GM04503 (cell line): ENCODE measurements at places on chromosomes 4 and X.

- no peak for DNase-seq
Measured at GRCh38 chr4:141851246-141851891, 215.0 kb downstream of the IL15 start.

- DNase-seq = no peak
Measured at GRCh38 chrX:13046141-13046855, 1.9 kb upstream of the FAM9C start.

GRCh38 chr4:133147921-133148689 is 989 bp upstream of the PCDH10 start:
- DNase-seq = no peak

DNA sequence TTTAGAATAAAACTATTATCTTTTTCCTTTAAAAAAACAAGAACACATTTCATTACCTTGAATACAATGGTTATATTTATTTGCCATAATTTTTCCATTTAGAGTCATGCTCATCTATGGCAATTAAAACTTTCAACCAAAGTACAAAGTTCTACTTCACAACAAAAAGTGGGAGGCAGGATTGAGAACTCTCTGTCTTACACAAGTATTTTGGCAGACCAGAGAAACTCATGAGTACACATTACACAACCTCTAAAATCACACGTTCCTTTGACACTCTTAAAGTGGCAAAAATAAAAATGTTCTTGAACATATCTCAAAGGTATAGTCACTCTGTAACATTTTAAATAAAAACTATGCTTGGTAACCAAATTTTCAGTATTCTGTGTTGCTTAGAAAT is 213.4 kb downstream of the IL15 start:
- DNase-seq = no peak

DNA sequence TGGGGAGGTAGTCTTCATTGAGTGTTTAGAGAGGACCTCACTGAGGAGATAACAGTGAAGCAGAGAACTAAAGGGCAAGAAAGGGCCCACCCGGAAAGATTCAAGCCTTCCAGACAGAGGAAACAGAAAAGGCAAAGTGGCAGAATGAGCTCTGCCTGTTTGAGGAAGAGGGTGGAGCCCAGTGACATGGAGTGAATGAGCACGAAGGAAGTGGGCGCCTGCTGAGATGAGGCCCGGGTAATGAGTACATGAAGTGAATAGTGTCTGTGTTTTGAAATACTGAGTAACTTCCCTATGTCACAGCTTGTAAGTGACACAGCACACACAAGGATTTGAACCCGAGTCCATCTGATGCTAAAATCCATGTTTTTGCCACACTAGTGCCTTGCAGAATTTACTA is 32.5 kb upstream of the TLR2 start:
- DNase-seq = no peak

DNA sequence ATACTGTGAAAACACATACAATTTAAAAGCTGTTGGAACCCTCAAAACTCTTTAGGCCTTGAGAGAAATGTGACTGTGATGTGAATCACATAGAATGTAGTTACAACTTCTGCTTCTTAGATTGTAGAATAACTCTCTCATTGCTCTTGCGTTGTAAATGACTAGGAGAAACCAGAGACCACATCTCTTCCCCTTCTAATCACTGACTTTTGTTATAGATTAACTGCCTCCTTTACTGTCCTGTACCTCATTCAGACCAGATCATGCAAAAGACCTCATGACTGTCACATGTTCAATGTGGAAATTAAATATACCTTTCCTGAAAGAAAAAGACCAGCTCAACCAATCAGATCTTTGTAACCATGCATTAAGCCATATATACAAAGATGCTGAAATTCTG is 43.2 kb upstream of the NEIL3 start:
- DNase-seq = no peak

- no peak for DNase-seq
Measured at GRCh38 chr4:1971456-1972200, 37.1 kb downstream of the NELFA start.

GRCh38 chr4:174669270-174669669 is 147.0 kb upstream of the HPGD start:
- DNase-seq = peak; percentile 87

DNA sequence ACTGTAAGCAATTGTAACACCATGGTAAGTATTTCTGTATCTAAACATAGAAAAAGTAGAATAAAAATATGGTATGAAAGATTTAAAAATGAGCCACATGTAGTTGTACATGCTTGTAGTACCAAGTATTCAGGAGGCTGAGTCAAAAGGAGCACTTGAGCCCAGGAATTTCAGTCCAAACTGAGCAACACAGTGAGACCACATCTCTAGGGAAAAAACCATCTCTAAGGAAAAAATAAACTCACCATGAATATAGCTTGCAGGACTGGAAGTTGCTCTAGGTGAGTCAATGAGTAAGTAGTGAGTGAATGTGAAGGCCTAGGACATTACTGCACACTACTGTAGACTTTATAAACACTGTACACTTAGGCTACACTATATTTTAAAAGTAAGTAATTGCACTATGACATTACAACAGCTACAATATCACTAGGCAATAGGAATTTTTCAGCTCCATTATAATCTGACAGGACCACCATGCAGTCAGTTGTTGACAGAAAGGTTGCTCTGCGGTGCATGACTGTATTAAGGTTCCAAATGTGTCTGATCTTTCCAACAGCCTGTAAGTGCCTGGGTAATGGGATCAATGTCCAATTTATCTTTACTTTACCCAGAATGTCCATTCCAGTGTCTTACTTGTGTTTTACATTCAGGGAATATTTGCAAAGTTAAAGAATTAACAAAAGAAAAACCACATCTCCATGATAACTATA is 28.9 kb upstream of the LRBA start:
- no peak for DNase-seq

DNA sequence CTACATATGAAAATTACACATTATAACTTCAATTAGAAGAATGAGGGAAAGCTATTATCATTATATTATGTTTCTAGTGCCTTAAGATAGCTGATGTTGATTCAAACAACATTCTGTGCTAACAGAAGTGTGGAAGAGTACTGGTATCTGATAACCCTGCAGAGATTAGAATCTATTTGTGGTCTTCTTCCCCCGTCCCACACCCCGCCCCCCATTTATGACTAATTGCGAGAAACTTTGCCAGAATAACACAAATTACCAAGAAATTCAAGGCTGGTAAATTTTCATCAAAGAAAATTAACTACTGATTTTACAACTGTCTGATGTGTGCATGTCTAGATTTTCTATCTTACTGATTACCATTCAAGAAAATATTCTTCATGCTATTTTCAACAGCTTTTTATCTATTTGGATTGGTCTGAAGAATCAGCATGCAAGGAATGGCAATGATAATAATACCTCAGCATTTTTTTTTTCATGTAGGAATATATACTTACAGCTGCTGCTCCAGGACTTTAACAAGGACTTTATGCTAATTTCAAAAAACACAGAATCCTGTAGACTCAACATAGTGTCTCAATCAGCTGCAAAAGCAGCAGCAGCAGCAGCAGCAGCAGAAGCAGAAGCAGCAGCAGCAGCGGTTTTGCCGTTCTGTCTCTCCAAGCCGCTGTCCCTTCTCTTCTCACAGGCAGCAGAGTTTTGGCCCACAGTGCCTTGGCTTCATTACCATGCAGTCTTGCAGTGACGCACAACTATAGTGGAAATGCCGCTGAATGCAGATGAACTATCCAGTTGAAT is 126.7 kb downstream of the FRYL start:
- no peak for DNase-seq

- DNase-seq = no peak
Measured at GRCh38 chr4:67204441-67204840, 340.9 kb downstream of the CENPC start.

- DNase-seq = no peak
Measured at GRCh38 chr4:154425514-154425913, 66.1 kb downstream of the DCHS2 start.

DNA sequence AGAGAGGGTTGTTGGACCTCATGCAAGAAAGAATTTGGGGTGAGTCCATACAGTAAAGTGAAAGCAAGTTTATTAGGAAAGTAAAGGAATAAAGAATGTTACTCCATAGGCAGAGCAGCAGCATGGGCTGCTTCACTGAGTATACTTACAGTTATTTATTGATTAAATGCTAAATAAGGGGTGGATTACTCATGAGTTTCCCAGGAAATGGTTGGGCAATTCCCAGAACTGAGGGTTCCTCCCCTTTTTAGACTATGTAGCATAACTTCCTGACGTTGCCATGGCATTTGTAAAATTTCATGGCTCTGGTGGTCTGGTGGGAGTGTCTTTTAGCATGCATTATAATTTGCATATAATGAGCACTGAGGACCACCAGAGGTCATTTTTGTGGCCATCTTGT is 16.7 kb downstream of the PPP4R3C start:
- no peak for DNase-seq
